ENCODE measurements at places on chromosomes 5 and 9.

- no peak for DNase-seq
Observed at GRCh38 chr5:16736158-16736995, 119.6 kb upstream of the RETREG1 start.

DNA sequence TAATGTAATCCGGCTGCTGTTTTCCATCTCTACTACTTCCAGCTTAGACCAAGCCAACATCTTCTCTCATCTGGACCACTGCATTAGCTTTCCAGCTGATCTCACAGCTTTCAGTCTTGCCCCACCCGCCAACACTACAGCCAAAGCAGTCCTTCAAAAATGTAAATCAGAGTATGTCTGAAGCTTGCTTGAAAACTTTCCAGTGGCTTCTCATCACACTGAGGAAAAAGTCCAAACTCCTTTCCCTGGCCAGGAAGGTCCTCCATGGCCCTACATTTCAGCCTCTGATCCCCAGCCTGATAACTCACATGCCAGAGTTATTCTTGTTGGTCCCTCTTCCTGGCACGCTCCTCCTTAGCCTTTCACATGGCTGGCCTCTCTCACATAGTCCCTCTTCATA lies 38.5 kb downstream of the TTC1 start:
- DNase-seq, result no peak

DNA sequence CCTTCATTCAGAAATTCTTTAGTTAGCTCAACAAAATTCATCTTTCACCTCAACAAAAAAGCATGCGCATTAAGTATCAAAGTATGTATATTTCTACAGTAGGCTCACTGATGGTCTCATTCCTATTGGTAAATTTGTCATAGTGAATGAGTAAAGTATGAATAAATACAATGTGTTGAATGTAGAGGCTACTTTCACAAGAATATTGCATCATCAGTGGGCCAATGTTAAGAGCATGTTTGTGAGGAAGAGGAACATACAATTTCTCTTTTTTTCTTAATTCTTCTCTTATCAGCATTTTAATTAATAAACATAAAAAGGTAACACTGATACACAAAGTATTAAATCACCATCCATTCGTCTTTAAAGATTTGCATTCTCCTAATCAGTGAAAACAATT lies 505.1 kb downstream of the CETN3 start:
- DNase-seq, result no peak

DNA sequence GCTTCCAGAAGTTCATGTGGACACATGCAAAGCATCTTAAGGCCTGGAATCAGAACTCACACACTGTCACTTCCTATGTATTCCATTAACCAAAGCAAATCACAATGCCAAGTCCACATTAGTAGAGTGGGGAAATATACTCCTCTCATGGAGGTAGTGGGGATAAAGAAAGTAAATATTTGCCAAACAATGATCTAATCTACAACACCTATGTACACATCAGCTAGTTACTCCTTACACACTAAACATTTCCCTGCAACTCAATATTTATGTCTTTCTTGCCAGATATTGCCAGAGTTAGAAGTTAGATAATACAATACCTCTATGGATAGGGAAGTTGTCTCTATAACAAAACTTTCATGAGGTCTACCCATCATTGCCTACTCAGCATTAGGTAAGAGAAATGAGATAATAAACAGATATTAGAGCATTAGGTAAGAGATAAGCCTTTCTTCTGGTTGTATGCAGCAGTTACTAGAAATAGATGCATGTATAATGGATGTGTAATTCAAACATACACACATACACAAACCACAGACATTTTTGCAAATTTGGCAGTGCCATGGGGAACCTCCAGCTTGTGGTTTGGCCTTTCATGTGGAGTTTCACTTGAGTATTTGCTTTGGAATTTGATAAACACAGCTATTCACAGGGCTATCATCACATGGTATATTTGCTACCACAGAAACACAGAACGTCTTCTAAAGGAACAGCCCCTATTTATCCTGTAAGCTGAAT lies 196.5 kb downstream of the TLE1 start:
- DNase-seq, result no peak

DNA sequence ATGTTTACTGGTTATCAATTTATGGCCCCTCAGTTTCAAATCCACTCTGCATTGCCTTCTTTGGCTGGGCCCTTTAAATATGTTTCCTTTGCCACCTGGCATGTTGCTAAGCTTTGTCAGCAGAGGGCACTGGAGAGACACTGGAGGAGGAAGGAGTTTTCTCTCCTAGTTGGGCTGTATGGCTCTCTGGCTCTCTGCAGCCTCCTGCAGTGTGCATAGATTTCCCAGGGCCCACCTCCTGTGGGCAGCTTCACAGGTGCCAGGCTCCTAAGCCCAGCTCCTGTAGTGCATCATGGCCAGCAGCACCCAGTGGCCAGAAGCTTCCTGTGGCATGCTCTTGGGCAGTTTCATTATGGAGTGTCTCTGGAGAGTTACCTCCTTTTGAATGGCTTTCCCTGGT lies 23.3 kb downstream of the CAVIN4 start:
- peak; percentile 9 for DNase-seq
